ENCODE measurements at places on chromosomes 16 and 17.

- no peak for DNase-seq
Observed at GRCh38 chr16:49443576-49443975, 70.0 kb downstream of the C16orf78 start.

- peak; percentile 83 for DNase-seq
Observed at GRCh38 chr17:40803617-40804082, 3.9 kb upstream of the KRT28 start.

DNA sequence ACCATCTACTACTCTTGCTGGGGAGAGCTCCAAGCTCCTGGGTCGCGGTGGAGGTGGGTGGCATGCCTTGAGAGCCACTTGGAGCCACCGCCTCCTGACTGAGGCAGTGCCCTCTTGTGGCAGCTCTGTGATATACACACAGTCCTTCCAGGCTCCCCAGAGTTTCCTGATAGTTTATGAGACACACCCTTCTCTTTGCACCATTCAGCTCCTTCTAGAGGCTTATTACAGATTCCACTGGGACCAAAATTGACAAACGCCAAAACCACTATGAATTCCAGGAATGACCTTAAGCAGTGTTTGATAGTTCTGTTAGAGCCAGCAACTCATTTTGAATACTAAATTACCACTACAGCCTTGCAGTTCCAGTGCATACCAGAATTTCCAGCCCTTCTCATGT, 170.1 kb upstream of the CDH13 start:
- DNase-seq: peak; percentile 66

DNA sequence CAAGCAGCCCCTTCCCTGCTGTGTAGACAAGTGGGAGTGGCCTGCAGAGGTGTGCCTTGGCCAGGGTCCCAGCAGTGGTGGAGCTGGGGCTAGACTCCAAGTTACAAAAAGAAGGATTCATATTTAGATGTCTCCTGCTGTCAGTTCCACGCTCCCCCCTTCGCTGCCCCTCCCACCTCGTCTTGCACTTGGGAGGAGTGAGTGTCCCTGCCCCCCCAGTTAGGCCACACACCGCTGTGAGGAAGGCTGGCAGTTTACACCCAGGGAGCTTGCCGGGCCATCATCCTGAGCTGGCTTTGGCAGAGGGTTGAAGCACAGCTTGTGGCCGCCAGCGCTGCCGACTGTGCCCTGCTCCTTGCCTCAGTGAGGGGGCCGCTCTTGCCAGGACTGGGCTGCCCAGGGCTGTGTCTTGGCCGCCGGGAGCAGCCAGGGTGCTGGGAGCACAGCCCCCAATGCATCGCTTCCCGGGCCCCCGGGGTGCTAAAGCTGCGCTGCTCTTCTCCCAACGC, 44.3 kb downstream of the ELAC2 start:
- no peak for DNase-seq

DNA sequence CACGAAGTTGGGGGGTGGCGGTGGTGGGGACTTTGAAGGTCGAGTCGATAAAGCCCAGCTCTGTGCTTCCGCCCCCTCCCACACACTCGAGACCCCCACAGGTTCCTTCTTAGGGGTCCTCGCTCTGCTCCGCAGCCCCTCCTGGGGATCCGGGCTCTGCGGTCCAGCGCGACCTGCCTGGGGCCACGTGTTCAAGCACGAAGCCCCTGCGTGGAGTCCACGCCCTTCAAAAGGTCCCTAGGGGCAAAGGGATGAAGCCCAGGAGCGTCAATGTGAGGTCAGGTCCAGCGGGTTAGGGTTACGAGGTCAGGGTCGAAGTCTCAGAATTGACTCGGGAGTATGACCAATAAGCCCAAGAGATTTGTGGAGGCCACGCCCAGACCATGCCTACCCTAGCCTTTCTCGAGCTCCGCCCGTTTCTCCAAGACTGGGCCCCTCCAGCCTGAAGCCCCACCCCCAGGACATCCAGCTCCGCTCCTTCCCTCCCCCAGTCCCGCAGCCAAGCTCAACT, 786 bp upstream of the CACNA1G start:
- DNase-seq: peak; percentile 63

- DNase-seq: no peak
Observed at GRCh38 chr16:54505549-54506213, 219.1 kb upstream of the IRX3 start.

DNA sequence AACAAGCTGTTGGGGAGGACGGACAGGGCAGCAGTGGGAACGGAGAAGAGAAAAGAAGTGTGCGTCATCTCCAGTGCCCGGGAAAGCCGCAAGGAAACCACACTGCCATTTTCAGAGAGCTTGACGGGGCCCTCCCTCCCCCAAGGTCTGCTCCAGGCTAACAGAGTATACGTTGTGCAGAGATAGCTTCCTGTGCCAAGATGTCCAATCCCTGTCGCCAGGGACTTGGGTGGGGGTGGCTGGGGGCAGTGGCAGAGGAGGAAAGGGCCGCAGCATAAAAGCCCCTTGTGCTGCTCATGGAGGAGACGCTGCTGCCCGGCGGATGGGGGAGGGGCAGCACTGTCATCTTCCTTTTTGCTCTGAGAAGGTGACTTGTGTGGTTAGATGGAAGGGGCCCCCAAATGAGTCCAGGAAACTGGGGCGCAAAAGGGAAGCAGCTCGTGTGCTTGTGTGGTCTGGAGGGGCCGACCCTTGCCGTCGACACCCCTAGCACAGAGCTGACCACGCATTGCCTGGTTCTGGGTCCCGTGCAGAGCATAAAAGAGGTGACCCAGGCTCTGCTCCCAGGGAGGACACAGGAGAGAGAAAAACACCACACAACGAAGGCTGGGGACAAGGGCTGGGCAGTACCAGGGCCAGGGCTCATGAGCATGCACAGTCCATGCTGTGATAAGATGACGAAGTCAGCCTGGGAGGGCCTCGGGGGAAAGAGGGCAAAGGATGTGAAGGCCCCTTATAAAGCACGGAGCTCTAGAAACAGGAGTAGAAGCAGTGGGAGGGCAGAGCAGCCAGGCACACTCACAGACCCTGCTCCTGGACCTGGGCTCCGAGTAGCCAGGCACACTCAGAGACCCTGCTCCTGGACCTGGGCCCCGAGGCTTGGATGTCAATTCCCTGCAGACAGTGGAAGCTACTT, 372.7 kb downstream of the SLC39A11 start:
- no peak for DNase-seq

DNA sequence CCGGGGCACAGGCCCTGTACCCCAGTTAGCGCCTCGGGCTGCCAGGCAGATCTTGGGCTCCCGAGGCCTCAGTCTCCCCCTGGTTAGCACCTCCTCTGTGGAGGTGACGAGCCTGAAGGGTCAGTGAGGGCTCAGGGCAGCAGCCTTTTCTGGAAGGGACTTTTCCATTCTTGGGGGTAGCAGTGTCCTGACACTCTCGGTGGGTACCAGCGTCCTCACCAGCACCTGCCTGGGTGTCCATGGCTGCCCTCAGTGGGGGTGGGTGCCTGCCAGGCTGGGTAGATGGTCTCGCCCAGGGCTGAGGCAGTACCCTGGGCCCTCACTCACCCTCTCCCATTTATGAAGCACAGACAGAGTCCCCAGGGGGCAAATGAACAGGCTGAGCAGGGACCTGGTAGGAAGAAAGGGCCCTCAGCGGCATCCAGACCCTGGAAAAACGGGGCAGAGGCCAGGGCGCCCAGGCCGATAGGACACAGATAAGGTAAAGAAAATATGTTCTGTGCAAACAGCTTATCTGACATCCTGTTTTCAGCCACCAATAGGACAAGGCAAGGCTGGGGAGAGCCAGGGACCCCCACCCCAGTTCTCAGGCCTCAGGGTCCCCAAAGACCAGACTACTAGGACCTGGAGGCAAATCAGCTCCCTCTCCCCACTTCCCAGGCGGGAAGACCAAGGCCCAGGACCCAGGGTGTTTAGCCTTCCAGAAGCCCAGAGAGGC, 50.9 kb downstream of the ZFPM1 start:
- DNase-seq: no peak

DNA sequence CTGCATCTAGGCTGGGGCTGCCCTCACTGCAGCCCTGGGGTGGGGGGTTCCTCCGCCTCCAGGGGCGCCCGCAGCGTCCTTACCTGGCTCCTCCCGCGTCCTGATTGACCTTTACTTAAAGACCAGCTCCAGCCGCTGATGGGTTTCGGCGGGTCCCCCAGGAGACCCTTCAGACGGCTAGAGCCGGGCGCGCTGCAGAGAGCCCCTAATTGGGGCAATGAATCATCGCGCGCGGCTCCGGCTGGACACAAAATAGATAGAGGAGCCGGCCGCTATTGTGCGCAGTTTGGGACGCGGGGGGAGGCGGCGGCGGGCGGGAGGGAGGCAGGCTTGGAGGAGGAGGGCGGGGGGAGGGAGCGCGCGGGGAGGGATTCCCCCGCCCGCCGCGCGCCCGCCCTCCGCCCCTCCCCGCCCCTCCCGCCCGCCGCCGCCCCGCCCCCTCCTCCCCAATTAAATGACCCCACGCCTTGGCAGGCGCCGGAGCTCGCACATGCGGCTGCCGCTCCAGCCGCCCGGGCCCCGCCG, 56.5 kb upstream of the CIBAR2 start:
- peak; percentile 65 for DNase-seq

- DNase-seq: no peak
Observed at GRCh38 chr17:48542114-48542656, 2.7 kb downstream of the HOXB2 start.

- DNase-seq: no peak
Observed at GRCh38 chr17:82008258-82008940, 14.3 kb downstream of the CENPX start.

GRCh38 chr17:3893003-3893719, at the start of gene CAMKK1:
Gene CAMKK1 (minus strand): TSS chr17:3893053. CDS start chr17:3885687, 7,366 bp downstream.
- peak; percentile 89 for DNase-seq

DNA sequence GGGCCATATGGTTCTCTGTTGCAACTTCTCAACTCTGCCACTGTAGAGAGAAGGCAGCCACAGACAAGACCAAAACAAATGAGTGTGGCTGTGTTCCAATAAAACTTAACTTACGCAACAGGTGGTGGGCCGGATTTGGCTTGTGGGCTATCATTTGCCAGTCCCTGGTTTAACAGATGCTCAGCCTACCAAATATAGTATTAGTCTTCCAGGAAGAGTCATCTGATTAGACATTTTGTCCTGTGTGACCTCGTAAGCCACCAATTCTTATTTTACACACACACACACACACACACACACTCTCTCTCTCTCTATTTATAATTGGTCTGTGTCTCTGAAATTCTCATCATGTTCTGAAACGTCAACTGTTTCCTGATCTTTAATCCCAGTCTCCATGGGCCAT, 245.9 kb downstream of the XYLT1 start:
- no peak for DNase-seq

DNA sequence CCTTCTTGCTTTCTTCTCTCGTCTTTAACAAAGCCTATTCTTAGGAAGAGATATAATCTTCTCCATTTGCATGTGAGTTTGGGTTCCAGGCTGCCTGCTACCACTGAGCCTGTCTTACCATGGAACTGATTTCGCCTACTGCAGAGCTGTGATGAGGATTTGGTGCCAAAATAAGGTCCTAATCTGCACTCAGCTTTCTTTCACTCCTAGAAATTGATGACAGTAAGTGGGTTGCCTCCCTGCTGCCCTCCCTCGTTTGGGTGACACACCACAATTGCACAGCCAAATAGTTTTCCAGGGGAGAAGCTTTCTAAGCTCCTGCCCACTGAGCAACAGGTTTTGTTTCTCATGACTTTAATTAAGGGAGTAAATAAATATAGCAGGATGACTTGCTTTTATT, 25.1 kb upstream of the ASIC2 start:
- DNase-seq: no peak

GRCh38 chr16:11627822-11628457, 40.3 kb upstream of the SNN start:
- peak; percentile 84 for DNase-seq

- DNase-seq: no peak
Observed at GRCh38 chr17:624341-624860, 90.2 kb downstream of the VPS53 start.

GRCh38 chr17:1908699-1909309, 79.0 kb downstream of the RPA1 start:
- peak; percentile 83 for DNase-seq

DNA sequence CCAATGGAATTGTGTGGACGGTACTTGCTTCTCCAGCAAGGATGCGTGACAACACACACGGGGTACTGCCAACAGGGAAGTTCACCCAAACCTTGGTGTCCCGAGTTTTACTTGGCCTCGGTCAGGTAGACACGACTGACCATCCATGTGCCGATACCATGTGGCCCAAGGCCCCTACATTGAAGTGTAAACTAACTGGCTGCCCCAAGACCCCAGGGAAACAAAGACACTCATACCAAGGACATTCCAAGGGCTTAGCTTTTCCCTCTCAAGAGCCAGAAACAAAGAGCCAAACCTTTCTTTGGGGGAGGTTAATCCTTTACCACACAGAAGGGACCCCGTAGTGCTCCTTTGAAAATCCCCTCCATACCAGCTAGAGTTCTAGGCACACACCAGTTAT, 215.9 kb upstream of the TNRC6C start:
- DNase-seq: no peak

GRCh38 chr17:9002606-9003354, 18.5 kb upstream of the NTN1 start:
- DNase-seq: no peak

DNA sequence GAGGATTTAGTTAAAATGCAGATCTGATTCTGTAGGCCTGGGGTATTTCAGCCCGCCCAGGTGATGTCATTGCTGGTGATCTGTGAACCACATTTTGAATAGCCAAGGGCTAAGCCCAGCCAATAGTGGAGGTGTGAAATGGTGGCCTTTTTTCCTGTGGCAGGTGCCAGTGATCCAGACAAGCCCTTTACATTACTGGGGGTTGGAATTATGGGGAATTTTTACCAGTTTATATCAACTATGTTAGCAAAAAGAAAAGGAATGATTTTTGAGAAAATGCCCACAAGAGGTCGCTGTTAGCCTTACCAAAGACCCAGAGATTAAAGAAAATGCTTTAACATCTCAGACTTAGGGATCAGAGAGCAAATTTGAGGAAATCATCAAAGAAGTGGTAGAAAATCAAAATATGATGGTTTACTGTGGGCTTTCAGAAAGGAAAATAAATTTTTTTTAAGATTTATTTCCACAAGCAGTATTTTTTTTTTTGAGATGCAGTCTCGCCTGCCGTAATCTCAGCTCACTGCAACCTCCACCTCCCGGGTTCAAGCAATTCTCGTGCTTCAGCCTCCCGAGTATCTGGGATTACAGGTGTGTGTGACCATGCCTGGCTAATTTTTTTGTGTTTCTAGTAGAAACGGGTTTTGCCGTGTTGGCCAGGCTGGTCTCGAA, 3.9 kb downstream of the VPS35L start:
- peak; percentile 74 for DNase-seq

- no peak for DNase-seq
Observed at GRCh38 chr16:67252609-67253497, 4.1 kb downstream of the SLC9A5 start.

DNA sequence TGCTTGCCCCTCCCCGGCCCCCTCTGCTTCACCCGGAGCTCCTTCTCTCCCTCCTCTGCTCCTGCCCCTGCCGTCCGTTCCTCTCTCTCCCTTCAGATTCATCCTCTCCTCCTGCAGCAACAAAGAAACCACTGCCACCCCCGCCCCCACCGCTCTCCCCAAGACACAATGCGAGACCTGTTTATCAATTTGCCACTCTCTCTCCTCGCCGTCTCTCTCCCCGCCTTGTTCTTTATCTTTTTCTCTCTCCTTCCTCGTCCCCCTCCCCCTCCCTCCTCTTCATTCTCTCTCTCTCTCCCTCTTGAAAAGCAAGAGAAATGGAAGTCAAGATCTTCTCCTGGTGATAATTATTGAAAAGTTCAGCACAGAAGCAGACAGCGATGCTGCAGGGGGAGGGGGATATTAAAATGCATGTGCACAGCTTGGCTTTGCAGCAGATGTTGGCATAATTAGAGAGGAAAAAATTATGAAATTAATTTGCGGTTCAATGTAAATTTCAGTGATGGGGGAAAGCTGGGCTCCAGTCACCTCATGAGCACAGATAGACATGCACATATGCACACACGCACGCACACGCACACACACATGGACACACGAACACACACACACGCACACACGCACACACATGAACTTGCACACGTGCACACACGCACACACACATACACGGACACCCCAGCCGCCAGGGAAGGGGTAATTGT, 58.1 kb upstream of the CBFA2T3 start:
- no peak for DNase-seq
